ENCODE measurements at places on chromosomes 6 and 20.

- DNase-seq, result no peak
These were observed 11.0 kb upstream of the TPD52L1 start for GRCh38 chr6:125142618-125143017.

DNA sequence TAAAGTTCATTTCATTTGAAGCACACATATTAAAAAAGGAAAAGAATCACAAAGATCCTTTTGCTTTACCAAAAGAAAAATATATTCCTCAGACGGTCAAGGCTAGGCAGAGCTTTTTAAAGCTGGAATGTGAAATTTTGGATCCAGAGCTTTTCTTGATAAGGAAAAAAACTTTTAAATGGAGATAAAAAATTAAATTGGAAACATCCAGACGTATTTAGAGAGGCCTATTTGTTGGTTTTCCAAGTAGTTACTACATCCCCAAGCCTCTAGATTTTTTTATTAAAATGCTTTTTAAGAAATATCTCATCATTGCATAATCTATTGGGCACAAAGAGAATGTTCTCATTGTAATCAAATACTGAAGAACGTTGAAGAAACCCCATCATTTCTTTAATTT is 385.7 kb upstream of the CITED2 start:
- no peak for DNase-seq

GRCh38 chr6:103379272-103379671 is 1480.4 kb downstream of the HACE1 start:
- no peak for DNase-seq

- no peak for DNase-seq
These were observed 1.5 kb upstream of the TUBB2B start for GRCh38 chr6:3228771-3229565.

DNA sequence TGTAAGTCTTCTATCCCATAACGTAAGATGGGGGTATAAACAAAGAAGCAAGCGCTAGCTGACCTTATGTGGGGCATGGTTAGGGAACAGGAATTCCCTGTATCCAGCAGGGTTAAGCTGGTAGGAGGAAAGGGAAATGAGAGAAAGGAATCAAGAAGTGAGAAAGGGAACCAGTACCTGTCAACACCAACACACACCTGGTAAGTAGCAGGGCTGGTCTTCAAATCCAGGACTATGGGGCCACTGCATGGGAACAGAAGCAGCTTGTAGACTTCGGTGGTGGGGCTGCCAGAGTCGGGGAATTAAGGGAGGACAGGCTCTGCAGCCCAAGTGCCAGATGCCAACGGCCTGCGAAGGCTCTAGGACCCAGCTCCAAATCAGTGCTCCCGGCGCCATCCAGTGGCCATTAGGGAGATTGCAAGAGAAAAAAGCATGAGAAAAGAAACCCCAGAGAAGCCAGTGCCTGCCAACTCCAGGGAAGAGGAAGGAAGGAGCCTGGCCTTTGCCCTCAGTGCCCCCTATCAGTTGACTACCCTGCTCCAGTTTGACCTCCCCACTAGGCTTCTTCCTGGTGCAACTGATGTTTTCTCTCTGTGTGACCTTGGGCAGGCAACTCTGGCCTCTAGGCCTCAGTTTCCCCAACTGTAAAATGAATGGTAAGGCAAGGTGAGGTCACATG is 15.8 kb upstream of the RBPJL start:
- DNase-seq, result peak; percentile 83

GRCh38 chr6:157020881-157021343 is 243.7 kb downstream of the ARID1B start:
- DNase-seq, result peak; percentile 80

DNA sequence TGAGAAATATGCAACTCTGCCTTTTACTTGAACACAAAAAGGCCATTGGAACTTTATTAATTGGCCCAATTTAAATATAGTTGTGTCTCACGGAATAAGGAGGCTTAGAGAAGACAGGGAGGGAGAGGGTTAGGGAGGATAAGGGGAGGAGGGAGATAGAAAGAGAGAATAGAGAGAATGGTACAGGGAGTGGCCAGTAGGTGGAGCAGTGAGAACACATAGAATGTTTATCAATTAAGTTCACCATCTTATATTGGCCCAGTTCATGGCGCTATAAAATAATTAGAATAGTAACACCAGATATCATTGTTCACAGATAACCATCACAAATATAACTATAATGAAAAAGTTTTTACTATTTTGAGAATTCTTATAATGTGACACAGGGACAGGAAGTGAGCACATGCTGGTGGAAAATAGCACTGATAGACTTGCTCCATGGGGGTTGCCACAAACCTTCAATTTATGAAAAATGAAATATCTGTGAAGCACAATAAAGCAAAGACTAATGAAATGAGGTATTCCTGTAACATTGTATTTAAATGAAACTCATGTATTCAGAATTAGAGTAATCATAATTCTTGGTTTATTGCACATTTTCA is 374.1 kb upstream of the MANEA start:
- peak; percentile 40 for DNase-seq

DNA sequence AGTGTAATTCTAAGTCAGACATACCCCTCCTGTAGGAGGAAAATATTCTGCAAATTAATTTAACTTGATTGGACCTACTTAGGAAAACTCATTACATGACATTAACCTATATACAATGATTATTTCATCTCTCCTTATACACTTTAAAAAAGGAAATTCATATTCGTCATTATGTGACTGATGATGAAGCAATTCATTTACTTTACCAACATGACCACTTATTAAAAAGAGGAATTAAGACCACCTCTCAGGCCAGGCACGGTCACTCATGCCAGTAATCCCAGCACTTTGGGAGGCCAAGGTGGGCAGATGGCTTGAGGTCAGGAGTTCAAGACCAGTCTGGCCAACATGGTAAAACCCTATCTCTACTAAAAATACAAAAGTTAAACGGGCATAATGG is 11.6 kb downstream of the AKIRIN2 start:
- no peak for DNase-seq

DNA sequence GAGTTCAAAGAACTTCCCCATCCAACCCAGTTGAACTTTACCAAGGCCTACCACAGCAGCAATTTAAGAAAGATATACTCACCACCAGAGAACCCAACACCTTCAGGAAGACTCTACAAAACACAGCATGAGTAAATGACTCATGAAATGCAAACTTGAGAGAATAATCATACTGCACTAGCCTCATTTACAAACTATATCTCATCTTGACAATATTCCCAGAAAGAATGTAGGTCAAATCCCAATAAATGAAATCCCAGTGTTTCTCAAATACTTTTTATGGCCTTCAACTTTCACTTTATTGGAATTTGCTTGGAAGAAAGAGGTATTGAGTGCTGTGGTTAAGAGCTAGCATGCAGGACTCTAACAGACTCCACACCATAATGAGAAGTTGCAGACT is 60.0 kb downstream of the FYN start:
- DNase-seq, result no peak
